Calu3 (cell line): ENCODE measurements at places on chromosomes 2 and 18.
A peak's percentile ranks its signal among the peaks of the same experiment; 100 is the strongest.

DNA sequence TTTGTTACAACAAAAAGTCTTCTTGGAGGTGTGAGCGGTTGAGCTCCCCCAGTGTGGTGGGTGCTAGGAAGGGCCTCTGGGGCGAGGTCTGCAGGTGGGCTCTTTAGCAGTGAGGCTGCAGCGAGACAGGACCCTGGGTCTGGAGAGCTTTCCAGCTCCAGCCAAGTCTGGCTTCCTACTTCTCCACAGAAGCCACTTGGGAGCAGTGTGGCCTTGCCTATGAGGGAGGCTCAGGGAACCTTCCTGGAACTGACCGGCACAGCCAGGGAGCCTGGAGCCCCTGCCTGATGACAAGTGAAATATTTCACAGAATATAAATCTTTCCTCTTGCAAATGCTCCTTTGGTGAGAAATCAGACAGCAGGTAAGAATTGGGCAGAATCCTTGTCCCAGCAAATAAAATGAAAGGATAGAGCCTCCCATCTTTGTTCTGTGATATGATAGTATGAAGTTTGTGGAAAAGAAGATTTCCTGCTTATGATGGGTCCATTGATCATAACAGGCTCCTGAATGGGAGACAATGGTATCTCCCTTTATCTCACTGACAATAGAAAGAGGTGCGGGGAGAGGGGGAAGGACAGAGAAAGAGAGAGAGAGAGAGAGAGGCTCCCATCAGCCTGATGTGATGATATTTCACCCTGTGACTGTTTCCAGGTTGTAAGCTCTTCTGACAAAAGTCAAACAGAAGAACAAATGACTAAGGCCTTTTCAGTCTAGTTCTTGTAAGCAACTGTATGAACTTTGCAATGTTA lies 289.8 kb upstream of the SPRED2 start:
- H3K27ac ChIP-seq = no peak overlapping the region
- H3K36me3 ChIP-seq = no peaks in the 10 kb centered on the region
- H3K4me3 ChIP-seq = no peak overlapping the region
- H3K27me3 ChIP-seq = no peaks in the 10 kb centered on the region
- H3K4me1 ChIP-seq = no peaks in the 10 kb centered on the region
- peak; percentile 26 for DNase-seq

DNA sequence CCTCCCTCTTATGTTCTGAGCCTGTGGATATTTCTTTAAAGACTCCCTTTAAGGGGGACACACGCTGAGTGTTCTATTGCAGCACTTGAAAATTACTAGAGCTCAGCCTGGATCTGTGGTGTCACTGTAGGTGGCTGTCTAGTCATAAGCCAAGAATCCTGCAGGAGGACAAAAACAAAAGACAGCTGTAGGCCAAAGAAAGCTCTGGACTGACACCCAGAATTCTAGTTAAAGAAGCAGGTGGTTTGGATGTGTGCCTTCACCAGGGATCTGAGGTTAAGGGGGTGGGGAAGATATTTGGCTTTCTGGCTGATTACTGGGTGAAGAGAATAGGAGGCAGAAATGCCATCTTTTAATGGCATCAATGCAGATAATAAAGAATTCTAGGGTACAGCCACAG lies 842.5 kb upstream of the NXPH2 start:
- H3K36me3 ChIP-seq = no peaks in the 10 kb centered on the region
- H3K4me3 ChIP-seq = no peak overlapping the region
- no peaks in the 10 kb centered on the region for H3K4me1 ChIP-seq
- no peak overlapping the region for H3K27ac ChIP-seq
- H3K27me3 ChIP-seq = no peaks in the 10 kb centered on the region

DNA sequence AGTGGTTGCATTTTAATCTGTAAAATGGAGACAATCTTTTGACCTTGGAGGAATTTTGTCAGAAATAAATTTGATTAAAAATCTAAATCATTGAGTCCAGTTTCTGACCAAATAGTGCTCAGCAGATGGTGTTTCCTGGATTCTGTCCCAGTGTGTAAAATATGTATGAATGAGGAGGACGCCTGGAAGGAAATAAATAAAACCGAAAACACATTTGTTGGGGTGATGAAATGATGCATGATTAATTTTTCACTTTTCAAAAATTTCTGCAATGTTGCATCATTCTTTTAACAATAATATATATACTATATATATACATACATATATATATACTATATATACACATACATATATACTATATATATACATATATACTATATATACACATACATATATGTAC lies 261.1 kb upstream of the TRIB2 start:
- peak overlapping the region; percentile 47 for H3K27ac ChIP-seq
- no peak overlapping the region for H3K4me3 ChIP-seq

DNA sequence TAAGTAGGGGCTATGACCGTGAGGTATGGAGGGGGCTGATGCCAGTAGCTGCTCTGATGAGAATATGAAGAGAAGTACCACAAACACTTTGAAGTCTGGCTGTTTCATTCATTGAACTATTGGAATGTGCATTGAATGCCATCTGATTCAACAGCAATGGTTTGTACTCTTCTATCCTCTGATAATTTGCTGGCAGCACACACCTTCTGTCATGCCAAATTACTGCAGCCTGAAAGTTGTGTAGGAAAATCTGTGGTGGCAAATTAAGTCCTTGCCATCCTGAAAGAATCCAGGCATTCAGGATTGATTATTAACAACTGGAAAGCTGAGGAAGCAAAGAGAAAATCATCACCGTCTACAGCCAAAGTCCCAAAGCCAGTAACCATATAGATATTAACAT lies 711.2 kb downstream of the NRXN1 start:
- DNase-seq = no peak
- H3K27ac ChIP-seq = no peak overlapping the region
- peaks cover 9% of the 10 kb centered on the region for H3K27me3 ChIP-seq
- H3K4me1 ChIP-seq = no peaks in the 10 kb centered on the region

DNA sequence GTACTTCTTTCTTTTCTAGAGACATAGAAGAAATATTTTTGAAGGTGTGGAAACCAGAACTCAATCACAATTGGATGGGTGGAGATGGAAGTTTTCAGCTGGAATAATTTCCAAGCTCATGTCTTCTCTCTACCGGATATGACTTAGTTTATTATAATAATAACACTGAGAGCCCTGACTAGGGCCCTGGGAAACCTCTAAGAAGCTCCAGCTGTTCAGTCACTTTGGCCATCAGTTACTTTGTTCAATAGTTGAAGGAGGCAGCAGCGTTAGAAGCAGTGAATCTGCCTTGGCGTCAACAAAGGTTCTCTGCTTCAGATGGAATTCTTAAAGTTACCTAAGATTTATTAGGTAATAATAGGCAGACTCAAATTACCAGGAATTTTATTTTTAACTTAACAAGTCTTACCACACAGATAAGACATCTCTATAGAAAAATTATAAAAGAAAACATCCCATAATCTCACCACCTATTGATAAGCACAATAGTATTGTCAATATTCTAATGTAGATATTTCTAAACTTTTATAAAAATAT lies 293.8 kb upstream of the CHAC2 start:
- no peak overlapping the region for H3K27ac ChIP-seq
- H3K27me3 ChIP-seq = no peaks in the 10 kb centered on the region
- H3K4me3 ChIP-seq = no peak overlapping the region
- no peaks in the 10 kb centered on the region for H3K36me3 ChIP-seq
- peaks cover 25% of the 10 kb centered on the region for H3K4me1 ChIP-seq

DNA sequence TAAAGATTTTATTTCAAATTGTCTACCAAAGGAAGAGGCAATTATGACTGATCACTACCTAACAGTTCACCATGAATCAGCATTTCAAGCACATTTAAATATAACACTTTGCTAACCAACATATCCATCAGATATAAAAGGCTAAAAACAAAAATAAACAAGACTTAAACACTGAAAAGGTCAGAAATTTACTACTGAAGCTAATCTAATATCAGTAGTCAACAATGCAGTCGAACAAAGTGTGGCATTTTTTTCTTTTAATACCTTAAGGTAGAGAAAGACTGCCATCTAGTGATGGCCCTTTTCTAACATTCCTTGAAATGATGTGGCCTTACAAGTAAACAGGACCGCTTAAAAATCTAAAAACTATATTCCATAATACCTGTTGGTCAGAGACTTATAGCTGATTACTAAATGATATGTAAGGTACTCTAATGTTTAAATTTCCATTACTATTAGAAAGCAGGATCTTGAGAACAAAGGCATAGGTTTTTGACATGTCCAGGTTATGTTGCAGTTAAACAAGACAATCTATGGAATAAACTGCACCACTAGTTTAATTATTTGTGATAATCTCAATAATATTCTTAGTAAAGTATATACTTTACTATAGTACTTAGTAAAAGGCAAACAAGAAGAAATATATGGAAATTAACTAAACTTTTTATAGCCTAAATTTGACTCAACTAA lies 80.0 kb downstream of the EXOC6B start:
- H3K4me3 ChIP-seq = no peak overlapping the region
- no peaks in the 10 kb centered on the region for H3K36me3 ChIP-seq
- H3K27me3 ChIP-seq = no peaks in the 10 kb centered on the region

DNA sequence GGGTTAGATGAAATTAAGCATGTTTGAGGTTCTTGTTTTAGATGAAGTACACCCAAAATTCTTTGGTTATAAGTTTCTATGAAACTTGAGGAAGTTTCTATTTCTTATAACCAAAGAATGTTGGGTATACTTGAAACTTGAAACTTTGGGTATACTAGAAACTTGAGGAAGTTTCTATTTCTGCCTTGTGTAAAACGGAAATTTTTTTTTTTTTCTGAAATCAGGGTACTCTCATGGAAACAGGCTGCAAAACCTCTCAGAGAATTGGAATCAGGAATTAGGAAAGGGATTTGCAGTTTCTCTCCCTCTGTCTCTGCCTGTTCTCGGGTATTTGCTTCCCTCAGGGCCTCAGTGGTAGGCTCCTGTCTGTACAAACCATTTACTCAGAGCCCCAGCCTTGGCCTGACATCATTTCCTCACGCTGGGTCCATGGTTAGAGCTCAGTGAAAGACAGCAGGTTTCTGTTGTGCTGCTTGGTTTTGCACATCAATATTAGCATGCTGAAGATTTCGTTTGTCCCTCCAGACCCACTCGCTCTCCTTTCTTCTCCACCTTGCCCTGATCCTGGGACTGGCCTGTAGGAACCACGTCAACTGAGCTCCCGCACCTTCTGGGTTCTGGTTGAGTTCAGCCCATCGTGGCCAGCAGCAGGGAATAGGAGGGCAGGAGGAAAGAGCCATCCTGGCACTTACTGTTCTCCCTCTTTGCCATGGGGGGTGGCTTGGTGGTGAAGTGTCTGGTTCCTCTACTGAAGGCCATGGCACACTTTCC lies 106.4 kb downstream of the POLR1A start:
- peaks cover 16% of the 10 kb centered on the region for H3K27me3 ChIP-seq
- no peak overlapping the region for H3K27ac ChIP-seq
- no peak overlapping the region for H3K4me3 ChIP-seq
- H3K36me3 ChIP-seq = no peaks in the 10 kb centered on the region
- peaks cover 7% of the 10 kb centered on the region for H3K4me1 ChIP-seq

DNA sequence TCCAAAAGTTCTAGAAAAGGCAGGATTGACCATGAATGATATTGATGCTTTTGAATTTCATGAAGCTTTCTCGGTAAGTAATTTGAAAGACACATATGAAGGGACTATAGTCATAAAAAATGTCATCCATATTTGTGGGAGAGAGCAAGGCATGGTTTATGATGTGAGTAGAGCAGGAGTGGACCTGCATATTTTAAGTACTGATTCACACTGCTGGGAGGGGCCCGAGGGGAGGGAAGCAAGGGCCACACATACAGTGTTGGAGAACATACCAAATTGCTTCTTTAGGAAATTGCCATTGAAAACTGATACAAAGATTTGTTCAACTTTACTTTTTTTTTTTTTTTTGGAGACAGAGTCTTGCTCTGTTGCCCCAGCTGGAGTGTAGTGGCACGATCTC lies 39.4 kb downstream of the HADHB start:
- H3K36me3 ChIP-seq = peaks cover 40% of the 10 kb centered on the region
- H3K4me3 ChIP-seq = no peak overlapping the region
- DNase-seq = no peak

- no peak for DNase-seq
- peaks cover 57% of the 10 kb centered on the region for H3K27me3 ChIP-seq
- H3K4me3 ChIP-seq = no peak overlapping the region
Measured at GRCh38 chr2:236843161-236843968, 242.3 kb upstream of the COPS8 start.

GRCh38 chr2:14363137-14363536 lies 269.4 kb upstream of the LRATD1 start:
- H3K4me1 ChIP-seq = peaks cover 35% of the 10 kb centered on the region
- no peak overlapping the region for H3K27ac ChIP-seq
- H3K36me3 ChIP-seq = no peaks in the 10 kb centered on the region
- no peak overlapping the region for H3K4me3 ChIP-seq

DNA sequence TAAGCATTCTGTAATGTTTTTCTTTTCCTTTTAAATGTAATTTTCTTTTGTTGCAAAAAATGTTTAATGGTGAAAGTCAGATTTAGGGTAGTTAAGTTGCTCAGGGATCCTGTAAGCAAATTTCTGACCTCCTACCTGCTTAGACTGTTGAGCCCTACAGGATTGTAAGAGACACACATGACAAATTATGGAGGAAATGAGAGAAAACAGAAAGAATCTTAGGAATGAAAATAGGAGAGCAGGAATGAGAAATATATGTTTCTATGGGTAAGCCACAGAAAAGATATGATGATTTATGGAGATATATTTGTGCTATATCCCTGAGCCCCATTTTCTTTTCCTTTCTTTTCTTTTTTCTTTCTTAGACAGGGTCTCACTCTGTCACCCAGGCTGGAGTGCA lies 28.3 kb downstream of the CYBRD1 start:
- no peak overlapping the region for H3K4me3 ChIP-seq
- no peaks in the 10 kb centered on the region for H3K36me3 ChIP-seq
- H3K4me1 ChIP-seq = no peaks in the 10 kb centered on the region
- peaks cover 16% of the 10 kb centered on the region for H3K27me3 ChIP-seq
- no peak overlapping the region for H3K27ac ChIP-seq
- DNase-seq = no peak

GRCh38 chr2:84854850-84855249 lies 26.0 kb downstream of the TRABD2A start:
- H3K36me3 ChIP-seq = no peaks in the 10 kb centered on the region
- no peak overlapping the region for H3K27ac ChIP-seq
- peaks cover 85% of the 10 kb centered on the region for H3K27me3 ChIP-seq
- no peak for DNase-seq
- H3K4me1 ChIP-seq = no peaks in the 10 kb centered on the region
- H3K4me3 ChIP-seq = no peak overlapping the region
